GM19239 (cell line): ENCODE measurements at places on chromosomes 2 and 18.

GRCh38 chr2:25497229-25497917 lies 155.6 kb upstream of the DNMT3A start:
- DNase-seq: no peak

- no peak for DNase-seq
These were observed 300.9 kb downstream of the CYP26B1 start for GRCh38 chr2:71846669-71847291.

DNA sequence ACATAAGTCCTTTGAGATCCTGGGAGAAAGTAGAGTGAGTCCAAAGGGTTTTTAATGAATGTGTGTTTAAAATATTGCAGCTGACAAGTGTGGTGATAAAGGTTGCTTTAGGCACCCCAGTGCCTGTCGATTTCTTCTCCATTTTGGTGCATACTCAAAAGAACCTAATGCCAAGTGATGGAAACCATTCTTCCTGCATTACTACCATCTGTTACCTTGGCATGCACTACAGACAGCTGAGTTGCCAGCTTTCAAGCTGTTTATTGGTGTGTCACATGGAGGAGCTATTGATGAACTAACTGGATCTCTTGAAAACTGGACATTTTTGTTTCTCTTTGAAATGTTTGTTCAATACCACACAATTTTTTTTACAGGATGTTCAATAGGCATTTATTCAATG lies 350.0 kb downstream of the AKAIN1 start:
- no peak for DNase-seq

DNA sequence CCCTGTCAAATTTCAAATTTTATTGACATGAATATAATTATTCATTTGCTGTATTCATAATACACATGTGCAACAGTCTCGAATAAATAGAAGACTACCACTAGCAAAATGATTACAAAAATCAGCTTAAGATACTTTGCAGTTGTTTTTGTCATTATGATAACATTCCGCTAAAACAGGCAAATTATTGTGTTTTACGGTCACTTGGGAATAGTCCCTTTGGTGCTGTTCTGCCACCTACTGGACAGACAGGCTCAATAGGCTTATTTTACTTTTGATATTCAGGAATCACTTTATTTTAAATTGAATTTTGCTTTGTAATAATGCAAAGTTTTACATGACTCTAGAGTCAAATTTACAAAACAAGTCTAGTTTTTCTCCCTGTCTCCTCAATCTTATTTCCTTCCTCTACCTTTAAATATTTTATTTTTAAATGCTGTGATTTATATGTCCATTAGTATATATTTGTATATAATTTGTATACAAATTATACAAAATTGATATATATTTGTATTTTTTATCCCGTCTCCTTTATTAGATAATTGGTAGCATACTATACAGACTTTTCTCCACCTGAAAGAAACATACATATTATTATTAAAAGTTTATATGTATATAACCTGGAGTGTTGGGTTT lies 456.3 kb downstream of the DLGAP1 start:
- no peak for DNase-seq

DNA sequence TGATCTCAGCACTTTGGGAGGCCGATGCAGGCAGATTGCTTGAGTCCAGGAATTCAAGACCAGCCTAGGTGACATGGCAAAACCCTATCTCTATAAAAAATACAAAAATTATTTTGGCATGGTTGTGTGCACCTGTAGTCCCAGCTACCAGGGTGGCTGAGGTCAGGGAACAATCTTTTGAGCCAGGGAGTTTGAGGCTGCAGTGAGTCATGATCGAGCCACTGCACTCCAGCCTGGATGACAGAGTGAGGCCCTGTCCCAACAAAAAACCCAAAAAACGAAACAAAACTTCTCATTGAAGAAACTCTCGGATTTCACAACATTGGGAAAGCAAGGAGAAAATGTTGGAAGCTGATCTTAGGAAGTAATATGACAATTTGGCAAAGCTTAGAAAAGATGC lies 317.3 kb upstream of the MGAT5 start:
- DNase-seq: no peak

DNA sequence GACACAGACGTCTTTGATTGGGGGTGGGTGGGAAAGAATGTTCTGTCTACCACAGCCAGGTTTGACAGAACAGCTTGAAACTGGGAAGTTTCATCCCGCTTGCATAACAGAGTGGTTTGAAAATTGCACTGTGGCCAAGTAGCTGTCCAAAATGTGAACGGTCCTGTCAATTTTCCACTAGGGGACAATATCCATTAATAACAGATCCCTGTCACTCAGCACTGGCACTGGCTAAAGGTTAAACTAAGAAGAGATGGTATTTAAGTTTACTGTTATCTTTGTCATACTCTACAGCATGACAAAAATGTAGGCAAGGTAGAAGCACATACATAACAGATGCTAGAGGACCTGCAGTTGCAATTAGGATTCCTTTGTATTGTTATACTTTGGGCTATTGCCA lies 55.6 kb upstream of the ACMSD start:
- peak; percentile 29 for DNase-seq

DNA sequence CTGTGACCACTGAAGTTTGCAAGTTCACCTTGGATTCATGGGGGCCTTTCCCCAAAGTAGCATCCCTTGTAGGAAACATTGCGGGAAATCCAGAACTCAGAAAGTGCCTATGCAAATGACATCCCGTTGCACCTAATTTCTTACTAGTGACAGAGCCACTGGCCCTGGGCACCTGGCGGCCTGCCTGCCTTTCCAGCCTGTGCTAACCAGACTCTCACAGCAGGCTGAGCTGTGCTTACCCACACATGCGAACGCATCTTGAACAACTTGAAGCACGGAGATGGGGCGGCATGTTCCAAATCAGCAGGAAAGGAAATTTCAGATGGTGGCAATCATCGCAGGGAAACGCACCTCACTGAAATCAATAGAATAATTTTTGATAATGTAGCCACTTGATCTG lies 405.8 kb downstream of the TMEM182 start:
- no peak for DNase-seq

- DNase-seq: no peak
These were observed 6.0 kb downstream of the SH3BP4 start for GRCh38 chr2:234957834-234958135.
